Effector memory CD8-positive, alpha-beta T cell (primary cell): ENCODE measurements at places on chromosomes 4 and X.

DNA sequence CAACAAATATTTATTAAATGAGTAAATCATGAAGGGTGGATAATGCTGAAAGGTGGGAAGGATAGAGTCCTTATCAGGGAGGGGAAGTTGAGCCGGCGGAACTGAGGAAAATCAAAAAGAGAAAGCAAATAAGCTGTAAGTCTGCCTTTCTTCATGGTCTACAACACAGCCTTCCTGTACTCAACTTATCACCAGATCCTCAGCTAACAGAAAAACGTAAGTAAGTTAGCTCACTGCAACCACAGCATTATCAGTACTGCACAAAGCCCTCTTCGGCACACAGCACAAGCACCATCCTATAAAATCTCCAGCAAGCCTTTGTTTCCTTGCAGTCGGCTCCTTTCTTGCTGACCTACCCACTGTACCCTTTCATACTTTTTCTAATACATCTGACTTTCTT is 70.3 kb downstream of the CRMP1 start:
- DNase-seq: no peak
- no peak overlapping the region for H3K4me3 ChIP-seq
- H3K27ac ChIP-seq: no peak overlapping the region
- H3K4me1 ChIP-seq: peaks cover 3% of the 10 kb centered on the region

DNA sequence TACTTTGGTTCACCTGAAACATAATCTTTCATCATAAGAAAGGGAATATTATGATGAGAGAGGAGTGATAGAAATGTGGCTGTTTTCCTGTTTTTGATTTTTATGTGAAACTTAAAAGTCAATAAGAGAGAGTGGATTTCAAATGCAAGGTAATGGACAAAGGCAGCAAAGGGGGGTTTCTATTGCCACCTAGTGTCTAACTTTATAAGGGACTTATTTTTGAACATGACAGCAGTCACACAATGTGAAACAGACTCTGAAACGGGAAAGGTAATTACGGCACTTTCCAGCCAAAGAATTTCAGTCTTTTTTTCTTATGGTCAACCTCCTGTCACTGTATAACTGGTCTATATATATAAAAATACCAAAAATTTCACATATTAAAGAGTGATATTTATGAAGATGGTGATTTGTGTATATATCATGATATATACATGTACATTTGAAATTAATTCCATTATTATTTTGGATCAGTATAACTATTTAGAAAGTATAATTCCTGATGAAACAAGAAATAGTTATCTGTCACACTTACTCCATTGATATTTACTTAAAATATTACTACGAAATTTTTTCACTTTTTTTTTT is 127.1 kb downstream of the FBXO8 start:
- H3K4me3 ChIP-seq: no peak overlapping the region
- DNase-seq: no peak
- H3K27me3 ChIP-seq: peaks cover 18% of the 10 kb centered on the region
- H3K4me1 ChIP-seq: no peaks in the 10 kb centered on the region
- H3K36me3 ChIP-seq: no peaks in the 10 kb centered on the region

GRCh38 chrX:4764888-4765287 is 1051.4 kb upstream of the PRKX start:
- no peak for DNase-seq
- H3K27me3 ChIP-seq: no peaks in the 10 kb centered on the region
- H3K36me3 ChIP-seq: no peaks in the 10 kb centered on the region

- H3K4me3 ChIP-seq: peak overlapping the region; percentile 87
- peak overlapping the region; percentile 77 for H3K27ac ChIP-seq
- no peaks in the 10 kb centered on the region for H3K27me3 ChIP-seq
- H3K4me1 ChIP-seq: peaks cover 29% of the 10 kb centered on the region
- peaks cover 19% of the 10 kb centered on the region for H3K36me3 ChIP-seq
These were observed 746 bp downstream of the PPAT start for GRCh38 chr4:56434599-56435139.

DNA sequence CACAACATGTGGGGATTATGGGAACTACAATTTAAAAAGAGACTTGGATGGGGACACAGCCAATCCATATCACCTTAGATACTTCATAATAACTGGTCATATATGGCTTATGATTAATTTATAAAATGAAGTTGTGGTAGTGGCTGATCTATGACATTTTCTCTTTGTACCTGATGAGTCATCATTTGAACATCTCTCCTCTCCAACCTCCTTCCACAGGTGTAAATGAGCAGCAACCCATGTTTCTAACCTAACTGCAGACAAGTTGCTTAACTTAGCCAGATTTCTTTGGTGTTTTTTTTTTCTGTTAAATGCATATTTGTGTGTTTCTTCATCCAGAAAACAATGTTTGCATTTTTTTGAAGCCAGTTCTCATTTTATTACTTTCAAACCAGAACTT is 42.6 kb downstream of the SPANXA2 start:
- H3K4me1 ChIP-seq: no peaks in the 10 kb centered on the region
- no peak for DNase-seq
- no peaks in the 10 kb centered on the region for H3K27me3 ChIP-seq
- no peaks in the 10 kb centered on the region for H3K36me3 ChIP-seq
- no peak overlapping the region for H3K4me3 ChIP-seq

GRCh38 chr4:48315728-48316630 is 25.4 kb upstream of the SLAIN2 start:
- no peak overlapping the region for H3K27ac ChIP-seq
- no peaks in the 10 kb centered on the region for H3K36me3 ChIP-seq
- no peaks in the 10 kb centered on the region for H3K27me3 ChIP-seq
- H3K4me1 ChIP-seq: peaks cover 2% of the 10 kb centered on the region
- DNase-seq: peak; percentile 12

DNA sequence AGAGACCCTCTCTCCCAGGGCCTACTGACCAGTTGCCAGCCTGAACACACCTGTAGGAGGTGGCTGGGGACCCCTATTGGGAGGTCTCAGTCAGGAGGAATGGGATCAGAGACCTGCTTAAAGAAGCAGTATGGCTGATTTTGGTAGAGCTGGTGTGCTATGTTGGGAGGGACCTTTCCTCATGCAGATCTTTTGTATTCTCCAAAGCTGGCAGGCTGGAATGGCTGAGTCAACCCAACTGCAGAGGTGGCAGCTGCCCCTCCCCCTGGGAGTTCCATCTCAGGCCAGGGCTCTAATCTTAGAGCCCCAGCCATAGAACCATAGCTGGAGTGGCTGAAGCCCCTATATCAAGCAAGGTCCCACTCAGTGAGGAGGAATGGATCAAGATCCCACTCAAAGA is 279.3 kb upstream of the BMP3 start:
- H3K4me3 ChIP-seq: no peak overlapping the region
- H3K27me3 ChIP-seq: no peaks in the 10 kb centered on the region
- no peak overlapping the region for H3K27ac ChIP-seq
- no peaks in the 10 kb centered on the region for H3K4me1 ChIP-seq
- H3K36me3 ChIP-seq: no peaks in the 10 kb centered on the region
- DNase-seq: no peak

DNA sequence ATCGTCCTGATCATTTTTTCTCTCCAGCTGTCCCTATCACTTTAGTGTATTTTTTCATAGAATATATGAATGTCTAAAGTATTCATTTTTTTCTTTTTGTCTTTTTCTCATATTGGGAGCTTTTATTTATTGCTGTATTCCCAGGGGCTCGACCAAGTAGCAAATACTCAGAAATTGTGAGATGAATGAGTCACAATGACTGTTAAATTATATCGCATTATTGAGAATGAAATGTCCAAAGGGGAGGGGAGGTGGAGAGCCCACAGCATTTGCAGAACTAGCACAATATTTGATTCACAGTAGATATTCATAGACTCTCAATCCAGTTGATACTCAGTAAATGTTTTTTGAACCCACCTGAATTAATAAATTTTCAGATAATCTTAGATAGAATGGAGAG is 543.6 kb upstream of the FAM241A start:
- DNase-seq: no peak
- no peaks in the 10 kb centered on the region for H3K27me3 ChIP-seq
- H3K27ac ChIP-seq: no peak overlapping the region
- no peak overlapping the region for H3K4me3 ChIP-seq
- no peaks in the 10 kb centered on the region for H3K36me3 ChIP-seq

DNA sequence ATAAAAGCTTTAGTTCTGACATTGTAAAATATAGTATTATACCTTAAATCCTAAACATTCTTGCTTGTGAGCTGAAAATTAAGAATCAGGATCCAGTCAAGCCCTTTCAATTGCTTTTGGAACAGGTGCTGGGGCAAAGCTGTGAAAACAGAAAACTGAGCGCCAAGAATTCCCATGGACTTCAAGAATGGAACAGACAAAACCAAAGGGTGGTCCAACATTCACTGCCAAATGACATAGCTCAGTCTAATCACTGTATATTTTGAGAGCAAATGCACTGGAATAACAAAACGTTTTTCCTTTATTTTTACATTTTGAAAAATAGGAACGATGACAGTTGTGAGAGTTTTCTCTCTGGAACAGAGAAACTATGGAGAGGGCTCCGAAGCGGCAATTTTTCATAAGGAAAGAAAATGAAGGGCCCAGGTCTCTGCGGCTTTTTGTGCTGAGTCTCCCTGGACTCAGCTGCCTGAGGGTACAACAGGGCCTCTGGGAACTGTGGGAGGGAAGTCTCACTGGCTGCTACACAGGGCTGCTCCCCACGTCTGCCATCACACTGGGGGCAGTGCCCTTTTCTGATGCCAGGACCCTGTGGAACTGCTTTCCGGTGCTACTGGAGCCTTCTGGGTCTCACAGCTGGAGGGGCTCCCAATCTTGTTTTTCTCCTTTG is 56.0 kb upstream of the BMPR1B start:
- no peaks in the 10 kb centered on the region for H3K36me3 ChIP-seq
- H3K4me1 ChIP-seq: no peaks in the 10 kb centered on the region
- no peaks in the 10 kb centered on the region for H3K27me3 ChIP-seq
- DNase-seq: no peak

DNA sequence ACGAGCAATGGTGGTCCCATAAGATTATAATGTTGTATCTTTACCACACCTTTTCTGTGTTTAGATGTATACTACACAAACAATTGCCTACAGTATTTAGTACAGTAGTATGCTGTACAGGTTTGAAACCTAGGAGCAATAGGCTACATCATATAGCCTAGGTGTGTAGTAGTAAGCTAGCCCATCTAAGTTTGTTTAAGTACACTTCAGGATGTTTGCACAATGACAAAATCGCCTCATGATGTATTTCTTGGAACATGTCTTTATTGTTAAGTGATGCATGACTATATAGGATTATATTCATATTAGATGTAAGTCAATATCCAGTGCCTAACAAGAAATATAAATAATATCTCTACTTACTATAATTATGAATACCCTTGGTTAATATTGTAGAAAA is 104.6 kb downstream of the SLC10A6 start:
- H3K27ac ChIP-seq: no peak overlapping the region
- DNase-seq: no peak
- no peaks in the 10 kb centered on the region for H3K4me1 ChIP-seq
- no peaks in the 10 kb centered on the region for H3K27me3 ChIP-seq

- H3K27me3 ChIP-seq: no peaks in the 10 kb centered on the region
- no peak overlapping the region for H3K27ac ChIP-seq
- no peak for DNase-seq
- H3K4me3 ChIP-seq: no peak overlapping the region
- H3K36me3 ChIP-seq: no peaks in the 10 kb centered on the region
These were observed 790.4 kb upstream of the GALNTL6 start for GRCh38 chr4:171022824-171023230.

DNA sequence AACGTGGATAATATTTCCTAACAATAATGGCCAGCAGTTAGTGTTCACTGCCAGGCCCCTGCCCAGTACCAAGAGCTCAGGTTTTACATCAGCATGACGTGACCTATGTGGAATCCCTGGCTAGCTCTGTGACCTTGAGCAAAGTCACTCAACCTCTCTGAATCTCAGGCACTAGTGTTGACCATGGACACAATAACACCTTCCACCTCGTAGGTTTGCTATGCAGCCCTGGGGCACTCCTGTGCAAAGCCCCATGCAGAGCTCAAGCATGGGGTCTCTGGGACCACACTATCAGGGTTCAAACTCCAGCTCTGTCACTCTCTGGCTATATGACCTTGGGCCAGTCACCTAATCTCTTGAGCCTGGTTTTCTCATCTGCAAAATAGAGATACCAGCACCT is 38.7 kb upstream of the MSX1 start:
- no peaks in the 10 kb centered on the region for H3K4me1 ChIP-seq
- H3K4me3 ChIP-seq: no peak overlapping the region
- H3K36me3 ChIP-seq: no peaks in the 10 kb centered on the region

DNA sequence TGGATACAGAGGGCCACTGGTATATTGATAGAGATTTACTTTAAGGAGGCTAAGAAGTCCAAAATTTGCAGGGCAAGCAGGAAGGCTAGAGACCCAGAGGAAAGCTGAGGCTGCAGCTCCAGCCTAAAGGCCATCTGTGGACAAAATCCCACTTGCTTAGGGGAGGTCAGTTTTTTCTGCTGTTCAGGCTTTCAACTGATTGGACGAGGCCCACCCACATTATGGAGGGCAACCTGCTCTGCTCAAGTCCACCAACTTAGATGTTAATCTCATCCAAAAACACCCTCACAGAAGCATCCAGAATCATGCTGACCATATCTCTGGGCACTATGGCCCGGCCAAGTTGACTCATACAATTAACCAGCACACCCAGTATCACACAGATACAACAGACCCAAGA is 176.3 kb downstream of the EVC2 start:
- no peak overlapping the region for H3K4me3 ChIP-seq
- no peak for DNase-seq
- H3K27me3 ChIP-seq: no peaks in the 10 kb centered on the region
- H3K36me3 ChIP-seq: no peaks in the 10 kb centered on the region

DNA sequence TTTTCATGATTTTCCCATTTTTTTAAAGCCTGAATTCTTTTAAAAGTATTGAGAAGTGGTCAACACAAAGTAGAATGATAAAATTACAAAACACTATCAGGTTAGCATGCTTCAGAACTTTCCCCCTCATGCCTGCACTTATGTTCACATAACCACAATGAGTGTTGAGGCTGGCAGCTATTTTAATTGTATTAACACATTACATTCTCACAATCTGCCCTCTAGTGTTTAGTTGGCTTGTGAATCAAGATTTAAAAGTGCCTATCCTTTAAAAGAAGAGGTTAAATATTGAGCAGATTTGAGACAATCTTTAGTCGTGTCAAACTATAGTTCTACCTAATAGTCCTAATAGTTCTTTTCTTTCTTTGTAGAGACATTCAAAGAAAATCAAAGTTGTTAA is 93.6 kb upstream of the NAP1L5 start:
- H3K27ac ChIP-seq: no peak overlapping the region
- H3K4me3 ChIP-seq: no peak overlapping the region
- H3K36me3 ChIP-seq: no peaks in the 10 kb centered on the region

- peaks cover 3% of the 10 kb centered on the region for H3K4me1 ChIP-seq
- no peak overlapping the region for H3K4me3 ChIP-seq
- no peaks in the 10 kb centered on the region for H3K36me3 ChIP-seq
- peaks cover 20% of the 10 kb centered on the region for H3K27me3 ChIP-seq
- no peak for DNase-seq
These were observed 1.2 kb upstream of the MAGEE2 start for GRCh38 chrX:75786290-75786689.

- no peaks in the 10 kb centered on the region for H3K4me1 ChIP-seq
- no peaks in the 10 kb centered on the region for H3K27me3 ChIP-seq
- H3K36me3 ChIP-seq: no peaks in the 10 kb centered on the region
These were observed 450.2 kb downstream of the TLL1 start for GRCh38 chr4:166323250-166323649.

- no peak overlapping the region for H3K27ac ChIP-seq
- no peaks in the 10 kb centered on the region for H3K27me3 ChIP-seq
- DNase-seq: no peak
- no peaks in the 10 kb centered on the region for H3K36me3 ChIP-seq
These were observed 32.3 kb downstream of the BBS12 start for GRCh38 chr4:122764821-122765215.
